ENCODE measurements at places on chromosomes 3 and 15.

DNA sequence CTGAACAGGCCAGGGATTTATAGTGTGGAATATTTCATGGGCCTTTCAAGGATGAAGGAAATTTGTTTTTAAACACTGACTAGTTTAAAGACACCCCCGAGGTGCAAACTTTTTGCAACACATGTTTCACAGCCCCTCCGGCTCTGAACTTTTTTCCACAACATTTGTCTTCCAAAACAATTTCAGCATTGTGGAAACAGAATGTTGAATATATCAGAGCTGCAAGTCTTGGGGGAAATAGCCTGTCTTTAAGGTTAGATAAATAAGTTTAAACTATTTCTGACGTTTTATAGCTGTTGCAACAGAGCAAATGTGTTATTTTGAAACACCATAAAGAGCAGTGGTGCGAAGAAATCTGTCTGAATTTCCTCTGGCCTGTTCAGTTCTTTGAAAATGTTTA lies 229.2 kb upstream of the GOLGA6L4 start:
- H3K4me3 ChIP-seq = no peak overlapping the region
- H3K36me3 ChIP-seq = no peaks in the 10 kb centered on the region
- H3K4me1 ChIP-seq = no peaks in the 10 kb centered on the region
- DNase-seq = no peak
- H3K27ac ChIP-seq = no peak overlapping the region

- H3K4me3 ChIP-seq = no peak overlapping the region
- no peak overlapping the region for H3K27ac ChIP-seq
- H3K4me1 ChIP-seq = peaks cover 16% of the 10 kb centered on the region
- H3K36me3 ChIP-seq = no peaks in the 10 kb centered on the region
- no peak for DNase-seq
Measured at GRCh38 chr3:184601576-184602371, 40.2 kb downstream of the EPHB3 start.

GRCh38 chr15:85380812-85381642 lies 624 bp downstream of the AKAP13 start:
- H3K4me3 ChIP-seq = peak overlapping the region; percentile 79
- peaks cover 18% of the 10 kb centered on the region for H3K4me1 ChIP-seq
- H3K27me3 ChIP-seq = no peaks in the 10 kb centered on the region
- no peaks in the 10 kb centered on the region for H3K36me3 ChIP-seq

- no peak for DNase-seq
- H3K4me3 ChIP-seq = no peak overlapping the region
- H3K36me3 ChIP-seq = no peaks in the 10 kb centered on the region
- no peaks in the 10 kb centered on the region for H3K27me3 ChIP-seq
- no peaks in the 10 kb centered on the region for H3K4me1 ChIP-seq
- no peak overlapping the region for H3K27ac ChIP-seq
Measured at GRCh38 chr3:135261214-135261775, 466.2 kb downstream of the EPHB1 start.

- DNase-seq = no peak
- H3K27me3 ChIP-seq = no peaks in the 10 kb centered on the region
- H3K4me3 ChIP-seq = no peak overlapping the region
- H3K36me3 ChIP-seq = no peaks in the 10 kb centered on the region
- H3K27ac ChIP-seq = no peak overlapping the region
Measured at GRCh38 chr3:156579427-156579851, 24.5 kb upstream of the SSR3 start.

DNA sequence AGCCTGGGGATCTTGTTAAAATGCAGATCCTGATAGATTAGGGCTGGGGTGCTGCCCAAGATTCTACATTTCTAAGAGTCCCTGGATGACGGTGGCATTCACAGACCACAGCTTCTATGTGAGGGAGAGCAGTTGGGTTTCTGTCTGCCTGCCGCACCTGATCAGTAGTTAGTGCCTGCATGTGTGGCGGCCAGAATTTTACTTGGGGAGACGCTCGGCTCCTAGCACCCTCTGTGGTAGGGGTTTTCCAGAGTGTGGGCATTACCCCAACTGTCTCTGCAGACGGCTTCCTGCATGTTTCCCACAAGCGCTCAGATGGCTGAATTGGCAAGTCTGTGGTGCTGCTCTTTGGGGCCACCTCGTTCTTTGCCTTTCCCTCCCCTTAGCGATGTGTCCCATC lies 8.3 kb downstream of the GHRL start:
- no peak for DNase-seq
- no peak overlapping the region for H3K27ac ChIP-seq
- H3K36me3 ChIP-seq = peaks cover 22% of the 10 kb centered on the region

- no peak overlapping the region for H3K4me3 ChIP-seq
- peaks cover 40% of the 10 kb centered on the region for H3K27me3 ChIP-seq
- H3K36me3 ChIP-seq = no peaks in the 10 kb centered on the region
- no peak overlapping the region for H3K27ac ChIP-seq
- peaks cover 11% of the 10 kb centered on the region for H3K4me1 ChIP-seq
- DNase-seq = peak; percentile 44
Measured at GRCh38 chr3:193788189-193788991, 195.4 kb downstream of the OPA1 start.

DNA sequence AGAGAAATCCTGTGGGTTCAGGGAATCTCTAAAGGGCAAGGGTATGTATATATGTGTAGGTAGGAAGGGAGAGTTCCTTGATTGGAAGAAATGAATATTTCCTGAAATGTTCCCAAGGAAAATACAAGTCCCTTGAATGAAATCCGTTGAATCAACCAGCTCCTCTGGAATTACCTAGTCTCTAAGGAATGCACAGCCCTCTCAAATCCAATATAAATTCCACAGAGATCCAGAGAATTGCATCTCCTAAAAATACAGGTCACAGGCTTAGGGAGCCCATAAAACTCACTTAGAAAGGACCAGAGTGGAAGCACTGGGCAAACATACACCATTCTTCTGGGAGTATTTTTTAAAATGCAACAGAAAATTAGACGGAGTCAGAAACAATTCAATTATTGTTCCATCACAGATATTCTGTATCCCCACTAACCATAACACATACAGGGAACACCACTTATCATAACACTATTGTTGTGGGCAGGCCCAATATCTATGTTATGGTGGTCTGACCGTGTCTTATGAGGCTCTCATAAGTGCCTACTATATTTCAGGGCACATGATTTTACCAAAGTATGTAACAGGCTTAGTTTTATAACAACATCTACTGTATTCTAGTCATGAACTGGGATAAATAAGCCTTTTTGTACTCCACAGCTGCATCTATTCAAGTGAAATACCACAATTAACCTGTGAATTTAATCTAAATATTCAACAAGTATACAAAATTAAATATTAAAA lies 43.7 kb downstream of the IGSF11 start:
- no peaks in the 10 kb centered on the region for H3K36me3 ChIP-seq
- H3K27ac ChIP-seq = no peak overlapping the region
- H3K27me3 ChIP-seq = no peaks in the 10 kb centered on the region
- no peak for DNase-seq

DNA sequence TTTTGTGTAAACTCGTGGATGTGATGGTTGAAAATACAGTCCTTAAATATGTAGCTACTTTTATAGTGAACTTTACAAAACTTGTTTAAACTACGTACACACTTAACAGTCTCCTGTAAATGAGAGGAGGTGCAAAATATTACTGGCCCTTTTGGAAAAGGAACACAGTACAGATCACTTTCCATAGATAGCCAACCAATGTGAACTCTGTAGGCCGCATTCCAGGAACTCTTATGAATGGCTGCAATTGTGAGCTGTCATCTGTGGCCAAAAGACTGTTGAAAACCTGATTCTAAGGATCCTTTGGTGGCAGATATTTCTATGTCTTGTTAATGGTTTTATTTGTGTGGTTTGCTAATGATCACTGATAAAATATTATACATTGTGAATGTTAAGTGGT lies 6.2 kb downstream of the TSC22D2 start:
- H3K4me3 ChIP-seq = peak overlapping the region; percentile 97
- H3K27ac ChIP-seq = peak overlapping the region; percentile 75
- H3K27me3 ChIP-seq = no peaks in the 10 kb centered on the region
- peaks cover 20% of the 10 kb centered on the region for H3K4me1 ChIP-seq
- peak; percentile 66 for DNase-seq
- no peaks in the 10 kb centered on the region for H3K36me3 ChIP-seq

DNA sequence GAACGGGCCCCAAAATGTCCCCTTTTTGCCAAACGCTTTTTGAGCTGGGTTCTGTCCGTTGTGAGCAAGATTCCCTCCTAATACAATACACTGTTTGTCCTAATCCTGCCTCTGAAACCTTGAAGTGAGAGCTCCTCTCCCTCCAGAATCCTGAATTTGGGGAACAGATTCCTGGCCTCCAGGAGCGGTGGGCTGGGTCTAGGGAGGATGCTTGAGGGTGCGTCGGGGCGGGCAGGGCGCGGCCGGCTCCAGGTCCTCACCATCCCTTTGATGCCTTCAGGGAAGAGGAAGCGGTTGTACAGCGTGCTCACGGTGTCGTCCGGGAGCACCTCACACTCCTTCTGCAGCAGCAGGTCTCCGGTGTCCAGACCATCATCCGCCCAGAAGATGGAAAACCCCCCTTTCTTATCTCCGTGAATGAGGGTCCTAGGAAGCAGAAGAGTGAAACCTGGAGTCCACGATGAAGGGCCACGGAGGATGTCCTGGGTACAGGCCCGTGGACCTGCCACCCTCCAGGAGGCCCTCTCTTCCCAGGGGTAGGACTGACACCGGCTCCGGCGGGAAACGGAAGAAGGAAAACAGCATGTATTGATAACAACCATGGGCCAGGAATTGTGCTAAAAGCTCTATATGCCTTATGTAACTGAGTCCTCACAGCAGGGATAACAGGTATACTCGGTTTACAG lies 23.2 kb downstream of the ALDH1L1 start:
- H3K4me3 ChIP-seq = no peak overlapping the region
- no peak overlapping the region for H3K27ac ChIP-seq
- H3K4me1 ChIP-seq = no peaks in the 10 kb centered on the region
- peaks cover 4% of the 10 kb centered on the region for H3K27me3 ChIP-seq
- H3K36me3 ChIP-seq = no peaks in the 10 kb centered on the region
- DNase-seq = no peak

DNA sequence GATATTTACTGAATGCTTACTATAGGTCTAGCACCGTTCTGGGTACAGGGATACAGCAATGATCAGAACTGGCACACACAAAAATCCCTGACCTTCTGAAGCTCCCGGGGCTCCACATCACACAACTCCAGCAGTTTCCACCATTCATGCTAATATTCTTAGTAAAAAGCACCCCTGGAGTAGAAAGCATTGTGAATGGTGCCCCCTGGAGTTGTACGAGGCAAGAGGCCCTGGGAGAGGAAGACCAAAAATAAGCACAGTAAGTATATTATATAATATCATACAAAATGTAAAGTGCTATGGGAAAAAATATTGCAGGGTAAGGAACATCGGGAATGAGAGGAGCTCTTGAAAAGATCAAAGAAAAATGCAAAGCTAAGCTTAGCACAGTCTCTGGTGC lies 790 bp upstream of the SRGAP3 start:
- H3K36me3 ChIP-seq = no peaks in the 10 kb centered on the region
- H3K27ac ChIP-seq = no peak overlapping the region
- no peak for DNase-seq

DNA sequence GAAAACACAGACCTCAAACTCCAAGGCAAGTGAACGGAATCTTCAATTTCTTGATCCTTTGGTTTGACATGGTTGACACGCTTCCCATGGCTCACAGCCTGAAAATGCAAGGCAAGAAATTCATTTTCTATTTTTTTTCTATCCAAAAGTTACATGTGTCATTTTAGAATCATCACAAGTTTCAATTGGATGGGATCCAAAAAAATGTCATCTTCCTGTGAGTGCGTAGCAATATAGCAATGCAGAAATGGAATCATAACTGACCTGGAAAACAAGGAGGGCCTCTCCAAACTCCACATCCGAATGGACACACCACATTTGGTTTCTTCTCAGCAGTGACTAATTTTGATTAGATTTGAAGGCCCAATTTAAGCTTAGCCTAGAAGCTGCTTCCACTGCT lies 175.8 kb upstream of the ATP11B start:
- H3K4me1 ChIP-seq = peaks cover 4% of the 10 kb centered on the region
- no peaks in the 10 kb centered on the region for H3K27me3 ChIP-seq
- H3K36me3 ChIP-seq = no peaks in the 10 kb centered on the region
- no peak overlapping the region for H3K27ac ChIP-seq
- H3K4me3 ChIP-seq = no peak overlapping the region

DNA sequence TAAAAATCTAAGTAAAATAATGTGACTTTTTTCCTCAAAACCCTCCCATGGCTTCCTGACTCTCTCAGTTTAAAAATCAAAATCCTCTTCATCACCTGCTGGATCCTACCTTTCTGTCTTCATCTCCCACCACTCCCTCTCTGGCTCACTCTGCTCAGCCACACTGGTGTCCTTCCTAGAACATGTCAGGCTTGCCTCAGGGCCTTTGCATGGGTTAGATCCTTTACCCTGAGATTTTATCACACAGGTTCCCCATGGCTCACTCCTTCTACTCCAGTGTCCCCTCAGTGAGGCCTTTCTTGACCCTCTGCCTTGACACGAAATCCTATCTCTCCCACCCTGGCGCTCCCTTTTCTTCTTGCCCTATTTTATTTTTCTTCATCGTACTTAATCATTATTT lies 141.8 kb downstream of the RPL22L1 start:
- DNase-seq = no peak
- no peaks in the 10 kb centered on the region for H3K27me3 ChIP-seq
- peak overlapping the region; percentile 100 for H3K27ac ChIP-seq
- H3K4me1 ChIP-seq = peaks cover 39% of the 10 kb centered on the region
- H3K36me3 ChIP-seq = no peaks in the 10 kb centered on the region

GRCh38 chr15:70240082-70240481 lies 142.4 kb upstream of the TLE3 start:
- DNase-seq = no peak
- peaks cover 22% of the 10 kb centered on the region for H3K4me1 ChIP-seq
- no peak overlapping the region for H3K27ac ChIP-seq
- H3K4me3 ChIP-seq = no peak overlapping the region

GRCh38 chr3:50297384-50297775 lies 1.8 kb downstream of the HYAL3 start:
- no peak for DNase-seq
- H3K36me3 ChIP-seq = no peaks in the 10 kb centered on the region
- H3K4me1 ChIP-seq = peaks cover 22% of the 10 kb centered on the region
- H3K4me3 ChIP-seq = no peak overlapping the region
- no peak overlapping the region for H3K27ac ChIP-seq

GRCh38 chr3:117052395-117052794 lies 342.8 kb downstream of the TUSC7 start:
- DNase-seq = peak; percentile 52
- H3K27ac ChIP-seq = no peak overlapping the region
- H3K4me1 ChIP-seq = no peaks in the 10 kb centered on the region
- no peak overlapping the region for H3K4me3 ChIP-seq

DNA sequence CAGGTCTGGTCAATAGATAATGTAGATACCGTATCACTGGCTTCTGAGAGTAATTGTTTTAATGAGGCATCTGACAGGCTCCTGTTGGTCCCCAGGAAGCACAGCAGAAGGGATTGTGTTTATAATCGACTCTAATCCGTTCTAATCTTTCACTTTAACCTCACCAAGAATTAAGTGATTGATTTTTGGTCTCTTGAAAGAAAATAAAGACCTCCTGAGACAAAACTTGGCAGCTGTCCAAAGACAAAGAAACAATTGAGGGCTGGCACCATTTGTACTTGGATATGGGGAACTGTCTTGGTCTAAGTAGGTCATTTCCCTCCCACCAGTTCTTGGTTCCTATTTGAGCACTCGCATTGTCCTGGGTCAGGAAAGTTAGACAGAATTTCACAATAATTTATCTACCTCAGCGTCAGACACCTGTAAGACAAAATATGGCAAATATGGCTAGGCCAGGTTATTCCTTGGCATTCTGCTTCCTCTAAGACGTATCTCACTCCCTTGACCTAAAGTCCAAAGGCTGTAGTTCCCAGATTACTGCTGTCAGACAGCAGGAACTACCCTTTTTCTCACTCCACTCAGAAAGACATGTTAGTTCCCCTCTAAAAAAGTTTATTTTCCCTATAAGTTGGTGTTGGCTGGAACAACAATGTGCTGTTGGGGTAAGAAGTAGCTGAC lies 22.7 kb upstream of the CD96 start:
- no peaks in the 10 kb centered on the region for H3K27me3 ChIP-seq
- no peak for DNase-seq
- no peaks in the 10 kb centered on the region for H3K4me1 ChIP-seq
- H3K4me3 ChIP-seq = no peak overlapping the region
